ENCODE measurements at places on chromosomes 1 and 21.

DNA sequence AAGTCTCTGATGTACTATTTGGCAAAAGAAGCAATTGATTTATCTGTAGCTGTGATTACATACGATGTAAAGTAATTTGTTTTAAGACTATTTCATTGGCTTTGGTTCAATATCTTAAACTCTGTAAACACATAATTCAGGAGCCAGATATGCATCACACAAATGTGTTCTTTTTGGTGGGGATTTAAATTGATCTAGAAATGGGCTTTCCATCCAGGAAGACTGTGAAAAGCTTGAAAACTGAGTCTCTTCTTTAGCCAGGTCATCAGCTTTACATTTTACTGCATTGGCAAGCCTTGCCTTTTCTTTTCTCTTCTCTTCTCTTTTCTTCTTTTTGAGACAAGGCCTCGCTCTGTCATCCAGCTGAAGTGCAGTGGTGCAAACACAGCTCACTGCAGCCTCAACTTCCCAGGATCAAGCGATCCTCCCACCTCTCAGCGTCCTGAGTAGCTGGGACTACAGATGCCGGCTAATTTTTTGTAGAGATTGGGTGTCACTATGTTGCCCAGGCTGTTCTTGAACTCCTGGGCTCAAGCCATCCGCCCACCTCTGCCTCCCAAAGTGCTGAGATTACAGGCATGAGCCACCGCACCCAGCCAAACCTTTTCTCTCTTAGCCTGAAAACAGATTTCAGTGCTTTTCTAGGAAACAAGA lies 1.4 kb downstream of the RCAN3 start:
- no peak for DNase-seq

GRCh38 chr1:1039145-1039910 lies 19.4 kb downstream of the AGRN start:
- peak; percentile 11 for DNase-seq

- no peak for DNase-seq
Measured at GRCh38 chr1:230561570-230561969, 80.7 kb upstream of the COG2 start.

GRCh38 chr1:174870319-174870718 lies 129.4 kb upstream of the CACYBP start:
- DNase-seq: no peak

- DNase-seq: no peak
Measured at GRCh38 chr1:160781914-160782689, 13.9 kb upstream of the LY9 start.

DNA sequence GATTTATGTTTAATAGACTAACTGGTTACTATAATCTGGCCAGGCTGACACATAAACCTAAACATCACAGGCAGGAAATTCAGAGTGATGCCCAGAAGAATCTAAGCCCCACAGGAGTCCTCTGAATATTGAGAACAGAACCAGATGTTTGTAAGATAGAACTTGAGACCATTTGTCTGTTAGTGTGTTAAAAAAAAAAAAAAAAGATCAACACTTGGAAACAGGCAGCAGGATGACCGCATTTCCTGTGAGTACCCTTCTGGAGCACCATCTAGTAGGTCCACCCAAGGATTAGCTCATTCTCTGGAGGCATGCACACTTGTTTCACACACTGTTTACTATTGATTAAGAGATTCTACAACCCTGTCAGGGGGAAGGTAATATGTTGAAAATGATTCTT lies 111.4 kb upstream of the VANGL1 start:
- DNase-seq: no peak

DNA sequence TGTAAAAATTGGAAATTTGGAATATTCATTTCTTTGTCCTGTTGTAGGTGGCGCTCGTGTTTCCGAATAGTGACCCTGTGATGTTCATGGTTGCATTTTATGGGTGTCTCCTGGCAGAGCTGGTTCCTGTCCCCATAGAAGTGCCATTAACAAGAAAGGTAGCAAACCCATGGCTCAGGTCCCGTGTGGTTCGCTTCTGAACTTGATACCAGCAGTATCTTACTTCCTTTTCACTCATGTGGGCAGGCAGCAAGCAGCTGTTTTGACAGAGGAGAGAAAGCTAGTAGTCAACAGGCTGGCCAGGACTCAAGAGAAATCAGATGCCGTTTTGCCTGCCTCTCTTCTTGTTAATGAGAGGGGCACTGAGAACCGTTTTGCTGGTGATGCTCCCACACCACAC lies 72.8 kb downstream of the S100B start:
- peak; percentile 13 for DNase-seq

DNA sequence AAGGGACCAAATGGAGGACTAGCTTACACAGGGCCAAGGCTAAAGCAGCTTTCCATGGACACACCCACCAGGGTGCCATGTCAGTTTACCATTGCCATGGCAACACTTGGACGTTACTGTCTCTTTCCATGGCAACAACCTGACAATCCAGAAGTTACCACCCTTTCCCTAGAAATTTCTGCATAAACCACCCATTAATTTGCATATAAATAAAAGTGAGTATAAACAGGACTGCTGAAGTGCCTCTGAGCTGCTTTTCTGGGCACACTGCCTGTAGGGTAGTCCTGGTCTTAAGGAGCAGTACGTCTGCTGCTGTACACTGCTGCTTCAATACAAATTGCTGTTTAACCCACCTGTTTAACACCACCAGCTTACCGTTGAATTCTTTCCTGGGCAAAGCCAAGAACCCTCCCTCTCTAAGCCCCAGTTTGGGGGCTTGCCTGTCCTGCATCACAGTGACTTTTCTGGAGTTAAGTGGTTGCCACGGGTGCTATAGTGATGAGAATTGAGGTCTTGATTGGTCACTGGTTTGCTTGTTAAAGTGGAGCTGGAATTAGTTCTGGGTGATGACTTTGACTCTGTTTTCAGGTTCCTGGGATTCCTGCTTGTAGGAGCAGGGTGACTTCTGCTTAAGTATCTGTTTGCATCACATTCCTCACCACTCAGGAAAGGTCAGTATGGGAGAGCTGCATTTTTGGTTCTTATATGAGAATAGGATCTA lies 83.2 kb downstream of the CLDN17 start:
- DNase-seq: no peak

DNA sequence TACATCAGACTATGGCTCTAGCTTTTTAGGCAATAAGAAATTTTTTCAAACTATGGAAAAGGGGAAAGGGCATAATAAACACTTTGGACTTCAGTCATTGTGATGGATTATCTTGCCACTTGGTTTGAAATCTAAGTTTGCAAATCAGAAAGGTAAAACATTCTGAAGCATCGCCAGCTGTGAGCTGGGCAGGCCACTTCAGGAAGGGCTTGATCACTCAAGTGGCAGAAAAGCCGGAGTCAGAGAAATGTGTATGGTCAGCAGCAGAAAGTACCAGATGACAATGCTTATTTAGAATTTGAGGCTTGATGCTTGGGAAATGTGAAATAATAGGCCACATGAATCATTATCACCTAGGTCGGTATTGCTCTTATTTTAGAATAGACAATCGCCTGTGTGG lies 79.7 kb downstream of the ZNF648 start:
- DNase-seq: no peak

GRCh38 chr1:44417351-44418021 lies 12.4 kb downstream of the RNF220 start:
- no peak for DNase-seq

DNA sequence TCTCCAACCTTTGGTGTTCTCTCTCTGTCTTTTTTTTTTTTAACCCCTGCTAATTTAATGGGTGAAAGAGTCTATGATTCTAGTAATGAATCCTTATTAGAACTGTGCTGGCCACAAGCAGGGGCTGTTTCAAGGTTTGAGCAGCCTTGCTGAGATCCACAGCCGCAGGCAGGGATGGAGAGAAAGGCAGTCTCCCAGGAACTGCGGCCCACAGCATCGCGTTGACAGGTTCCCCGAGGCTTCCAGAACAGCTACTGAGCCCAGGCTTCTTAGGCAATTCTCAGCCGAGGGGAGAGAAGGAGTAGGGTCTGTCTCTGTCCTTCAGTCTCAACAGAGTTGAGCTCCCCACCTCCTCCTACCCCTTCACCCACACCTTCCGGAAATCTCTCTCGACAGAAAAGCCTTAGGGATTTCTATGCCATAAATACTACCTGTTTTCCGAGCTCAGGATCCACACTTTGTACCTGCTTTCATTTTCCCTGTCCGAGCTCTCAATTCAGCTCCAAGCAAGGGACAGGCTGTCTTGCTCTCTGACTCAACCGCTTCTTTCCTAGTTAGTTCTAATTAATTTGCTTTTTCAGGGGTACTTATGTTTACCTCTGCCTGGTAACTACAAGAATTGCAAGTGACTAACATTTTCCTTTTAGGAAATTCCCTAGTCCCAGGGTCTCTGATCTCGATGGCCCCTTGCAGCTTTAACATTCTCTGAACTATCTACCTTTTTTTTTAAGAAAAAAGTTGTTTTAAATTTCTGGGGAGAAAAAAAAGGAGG lies 6.7 kb upstream of the CASZ1 start:
- no peak for DNase-seq

- DNase-seq: no peak
Measured at GRCh38 chr1:33163621-33164519, 18.0 kb downstream of the TRIM62 start.

DNA sequence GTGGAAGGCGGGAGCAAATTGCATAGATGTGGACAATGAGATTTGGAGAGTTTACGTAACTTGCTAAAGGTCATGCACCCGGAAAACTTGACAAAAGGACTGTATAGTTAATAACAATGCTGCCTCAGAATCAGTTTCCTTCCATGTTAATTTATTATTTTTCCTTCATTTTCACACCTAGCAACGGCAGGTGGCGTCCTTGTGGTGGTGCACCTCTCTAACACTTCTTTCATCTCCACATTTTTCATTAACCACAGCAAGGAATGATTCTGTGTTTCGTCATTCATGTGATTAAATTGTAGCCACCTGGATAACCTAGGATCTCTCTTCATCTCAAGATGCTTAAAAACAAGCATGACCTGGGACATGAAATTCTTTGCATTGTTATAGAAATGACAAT lies 2133.0 kb downstream of the NCAM2 start:
- no peak for DNase-seq

DNA sequence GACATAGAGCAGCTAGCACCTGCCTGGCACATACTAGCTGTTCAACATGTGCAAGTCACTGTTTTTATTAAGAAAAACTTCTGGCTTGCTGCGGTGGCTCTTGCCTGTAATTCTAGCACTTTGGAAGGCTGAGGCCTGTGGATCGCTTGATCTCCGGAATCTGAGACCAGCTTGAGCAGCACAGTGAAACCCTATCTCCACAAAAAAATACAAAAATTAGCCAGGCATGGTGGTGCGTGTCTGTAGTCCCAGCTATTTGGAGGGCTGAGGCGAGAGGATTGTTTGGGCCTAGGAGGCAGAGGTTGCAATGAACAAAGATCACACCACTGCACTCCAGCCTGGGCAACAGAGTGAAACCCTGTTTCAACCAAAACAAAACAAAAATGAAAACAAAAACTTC lies 27.7 kb upstream of the C8B start:
- no peak for DNase-seq

GRCh38 chr1:161373442-161373841 lies 5.8 kb upstream of the CFAP126 start:
- no peak for DNase-seq

Data from CD4-positive, alpha-beta T cell (primary cell).